Non-pigmented ciliary epithelial cell (primary cell): ENCODE measurements at places on chromosomes 13 and 19.
A peak's percentile ranks its signal among the peaks of the same experiment; 100 is the strongest.

DNA sequence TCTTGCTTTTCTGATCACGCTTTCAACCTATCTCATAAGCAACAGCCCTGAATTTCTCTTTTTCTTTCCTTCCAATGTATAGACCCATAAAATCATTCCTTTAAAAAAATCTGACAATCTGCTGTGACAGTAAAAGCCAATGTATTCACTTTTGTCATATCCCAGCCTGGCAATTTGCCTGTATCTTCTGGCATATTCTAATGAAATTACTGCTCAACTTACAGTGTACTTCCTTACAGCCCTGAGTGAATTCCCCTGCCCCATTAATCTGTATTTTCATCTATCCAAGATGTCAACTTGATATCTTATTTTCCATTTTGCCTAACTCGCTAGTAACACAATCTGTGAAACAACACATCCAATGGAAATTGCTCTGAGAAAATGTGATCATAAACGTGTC, 18.0 kb upstream of the SERP2 start:
- no peak for DNase-seq

GRCh38 chr13:110299283-110299840, 7.6 kb downstream of the COL4A1 start:
- DNase-seq, result no peak

GRCh38 chr13:75425216-75426009, 56.6 kb downstream of the TBC1D4 start:
- DNase-seq, result no peak

- no peak for DNase-seq
Measured at GRCh38 chr19:49666120-49666444, 349 bp downstream of the BCL2L12 start.

DNA sequence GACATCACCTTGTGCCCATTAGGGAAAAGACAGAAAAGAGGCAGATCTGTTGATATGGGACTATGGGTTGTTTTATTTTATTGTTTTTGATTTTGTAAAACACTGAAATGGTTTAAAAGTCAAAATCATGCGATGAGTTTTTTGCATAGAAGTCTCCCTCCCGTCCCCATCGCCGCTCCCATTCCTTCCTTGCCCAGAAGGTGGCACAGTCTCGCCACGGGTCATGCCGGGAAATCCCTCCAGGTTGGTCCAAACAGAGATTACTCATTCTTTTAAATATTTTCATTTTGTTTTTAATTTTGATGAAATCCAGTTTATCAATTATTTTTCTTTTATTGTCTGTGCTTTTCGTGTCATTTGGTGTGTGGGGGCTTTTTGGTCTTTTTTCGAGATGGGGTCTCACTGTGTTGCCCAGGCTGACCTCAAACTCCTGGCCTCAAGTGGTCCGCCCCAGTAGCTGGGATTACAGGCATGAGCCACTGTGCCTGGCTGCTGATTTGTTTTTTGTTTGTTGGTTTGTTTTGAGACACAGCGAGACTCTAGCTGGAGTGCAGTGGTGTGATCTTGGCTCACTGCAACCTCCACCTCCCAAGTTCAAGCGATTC, 9.2 kb downstream of the PGPEP1 start:
- DNase-seq, result no peak

- peak; percentile 11 for DNase-seq
Measured at GRCh38 chr13:43058831-43059230, 35.4 kb downstream of the DNAJC15 start.

GRCh38 chr19:47274891-47275761, 441 bp downstream of the INAFM1 start:
- no peak for DNase-seq

DNA sequence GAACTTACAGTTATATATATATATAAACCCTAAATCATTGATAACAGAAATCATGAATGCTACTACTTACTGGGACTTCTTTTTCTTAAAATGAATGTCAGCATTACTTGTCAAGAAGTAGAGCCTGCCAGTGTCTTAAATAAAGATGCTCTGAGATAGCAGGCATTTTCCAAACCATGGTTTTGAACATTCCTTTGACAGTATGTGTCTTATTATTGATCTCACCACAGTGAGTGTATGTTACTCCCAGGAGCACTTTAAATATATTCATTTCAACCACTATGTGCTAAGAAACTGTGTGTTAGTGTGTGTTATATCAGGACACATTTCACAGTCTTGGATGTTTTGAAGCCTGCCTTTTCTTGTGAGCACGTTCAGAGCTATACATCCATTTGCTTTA, 28.2 kb downstream of the TNFRSF19 start:
- no peak for DNase-seq

- no peak for DNase-seq
Measured at GRCh38 chr13:71864986-71865873, 1.8 kb downstream of the DACH1 start.

- DNase-seq, result no peak
Measured at GRCh38 chr13:28716511-28716910, 2.3 kb downstream of the SLC46A3 start.

GRCh38 chr13:59157181-59157580, 1006.5 kb downstream of the DIAPH3 start:
- DNase-seq, result no peak

GRCh38 chr19:36265856-36266374, 51.0 kb downstream of the ZNF146 start:
- no peak for DNase-seq

GRCh38 chr13:113875837-113876281, 12.0 kb upstream of the GAS6 start:
- no peak for DNase-seq

- no peak for DNase-seq
Measured at GRCh38 chr19:45472563-45473366, 5.0 kb downstream of the FOSB start.
